Activated gamma-delta T cell treated with Interleukin-2 at 50 U/mL for 16 hours (primary cell): ENCODE measurements at places on chromosomes 3 and 15.

GRCh38 chr3:131110087-131110486, 83.4 kb downstream of the NEK11 start:
- no peak for DNase-seq

DNA sequence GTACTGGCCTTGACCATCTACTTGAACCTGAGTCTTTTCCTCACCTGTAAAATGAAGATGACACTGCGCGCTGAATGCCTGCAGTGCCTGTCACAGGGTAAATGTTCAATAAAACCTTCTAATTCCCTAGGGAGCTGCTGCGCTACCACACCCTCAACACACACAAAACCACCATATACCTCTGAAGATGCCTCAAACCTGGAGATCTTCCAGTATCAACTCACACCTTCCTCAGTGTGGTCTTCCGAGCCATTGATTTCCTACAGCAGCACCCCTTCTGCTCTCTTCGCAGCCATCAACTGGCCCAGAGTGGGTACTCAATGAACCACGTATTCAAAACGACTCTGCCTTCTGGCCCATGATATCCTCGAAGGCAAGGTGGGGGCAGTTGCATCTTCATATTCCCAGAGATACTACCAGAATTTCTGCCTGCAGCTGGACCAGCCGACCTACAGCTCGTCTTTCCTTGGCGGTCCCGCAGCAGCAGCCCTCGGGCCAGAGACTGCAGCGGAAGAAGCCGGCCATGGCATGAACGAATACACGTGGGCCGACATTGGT, 695 bp downstream of the RPL32 start:
- no peak for DNase-seq

DNA sequence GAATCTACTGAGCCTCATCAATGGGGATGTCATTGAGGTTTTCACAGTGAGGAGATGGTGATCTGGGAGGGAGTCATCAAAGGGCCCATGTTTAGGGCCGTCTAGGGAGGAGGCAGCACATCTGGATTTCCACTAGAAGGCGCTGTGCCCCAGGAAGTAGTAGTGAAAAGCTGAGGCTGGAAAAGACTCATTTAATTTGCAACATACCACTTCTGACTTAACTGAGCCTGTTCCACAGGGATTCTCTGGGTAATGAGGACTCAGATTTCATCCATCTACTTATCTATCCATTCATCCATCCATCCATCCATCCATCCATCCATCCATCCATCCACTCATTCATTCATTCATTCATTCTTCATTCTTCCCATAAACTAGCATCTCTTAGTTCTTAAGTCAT, 17.4 kb upstream of the SHF start:
- peak; percentile 42 for DNase-seq

DNA sequence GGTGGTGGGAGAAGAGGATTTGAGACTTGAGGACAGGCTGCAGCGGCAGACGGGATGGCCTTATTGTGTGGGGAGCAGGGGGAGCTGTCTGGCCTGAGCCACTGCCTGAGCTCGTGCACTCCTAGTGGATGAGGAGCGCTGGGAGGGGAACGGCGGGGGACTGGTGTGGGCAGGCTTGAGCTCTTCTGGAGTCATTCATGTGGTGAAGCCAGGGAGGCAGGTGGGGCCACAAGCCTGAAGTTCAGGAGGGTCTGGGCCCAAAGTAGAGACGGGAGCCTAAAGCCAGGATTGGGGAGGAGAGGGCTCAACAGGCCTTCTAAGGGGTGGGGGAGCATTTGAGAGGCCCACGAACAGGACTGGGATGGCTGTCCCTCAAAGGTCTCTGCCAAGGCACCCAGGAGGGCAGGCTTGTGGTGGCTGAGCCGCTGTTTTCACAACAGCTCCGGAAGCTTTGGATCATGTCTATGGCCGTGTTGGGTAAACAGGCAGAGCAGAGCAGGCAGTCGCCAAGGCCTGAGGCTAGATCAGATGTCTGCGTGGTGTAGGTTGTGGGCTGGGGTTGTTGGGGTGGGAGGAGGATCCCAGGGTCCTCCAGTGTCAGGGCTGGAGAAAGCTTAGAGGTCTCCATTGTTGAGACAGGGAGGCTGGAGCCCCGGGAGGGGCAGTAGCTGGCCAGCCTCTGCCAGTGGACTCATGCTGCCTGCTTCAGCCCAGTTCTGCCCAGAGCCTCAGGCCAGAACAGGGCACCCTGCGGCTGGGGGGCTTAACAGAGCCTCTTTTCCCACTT, 8.2 kb downstream of the PRKCD start:
- DNase-seq: no peak
